ENCODE measurements at places on chromosomes 2 and 18.

DNA sequence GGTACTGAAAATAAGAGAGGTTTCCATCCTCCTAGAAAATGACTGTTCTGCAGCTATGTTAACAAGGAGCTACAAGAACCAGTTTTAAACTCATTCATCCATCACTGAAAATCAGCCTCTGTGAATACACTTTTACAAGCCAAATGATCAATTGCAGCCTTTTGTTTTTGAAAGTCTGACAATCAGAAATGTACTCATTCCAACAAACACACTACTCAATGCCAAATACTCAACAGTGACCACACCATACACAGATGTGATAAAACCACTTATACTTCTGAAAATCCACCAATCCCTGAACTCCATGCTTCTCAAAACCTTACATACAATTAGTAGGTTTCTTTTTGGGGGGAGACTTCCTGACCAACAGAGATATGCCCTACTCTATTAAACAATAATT, 663.9 kb upstream of the CHAC2 start:
- no peak for DNase-seq

GRCh38 chr2:86372641-86373502, 35.4 kb upstream of the REEP1 start:
- peak; percentile 67 for DNase-seq

DNA sequence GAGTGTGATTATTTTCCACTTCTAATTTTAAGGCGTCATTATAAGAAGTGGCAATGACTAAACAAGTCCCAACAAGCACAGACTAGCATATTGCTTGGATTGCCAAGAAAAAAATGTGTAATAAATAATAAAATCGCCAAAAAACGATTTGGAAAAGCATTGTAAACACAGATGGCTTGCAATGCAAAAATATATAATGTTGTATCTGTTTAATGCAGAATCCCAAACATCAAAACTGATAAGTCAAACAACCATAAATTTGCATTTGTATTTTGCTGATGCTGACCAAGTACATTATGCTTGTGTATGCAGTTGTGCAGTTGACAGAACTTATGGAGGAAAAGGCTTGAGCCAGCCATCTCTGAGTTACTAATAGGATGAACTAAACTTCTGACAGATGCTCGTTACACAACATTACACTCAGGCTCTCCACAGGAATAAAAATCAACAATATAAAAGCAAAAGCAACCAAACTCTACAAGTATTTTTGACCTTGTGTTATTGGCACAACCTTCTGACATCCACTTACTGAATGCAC, 68.1 kb downstream of the DNER start:
- DNase-seq, result no peak

DNA sequence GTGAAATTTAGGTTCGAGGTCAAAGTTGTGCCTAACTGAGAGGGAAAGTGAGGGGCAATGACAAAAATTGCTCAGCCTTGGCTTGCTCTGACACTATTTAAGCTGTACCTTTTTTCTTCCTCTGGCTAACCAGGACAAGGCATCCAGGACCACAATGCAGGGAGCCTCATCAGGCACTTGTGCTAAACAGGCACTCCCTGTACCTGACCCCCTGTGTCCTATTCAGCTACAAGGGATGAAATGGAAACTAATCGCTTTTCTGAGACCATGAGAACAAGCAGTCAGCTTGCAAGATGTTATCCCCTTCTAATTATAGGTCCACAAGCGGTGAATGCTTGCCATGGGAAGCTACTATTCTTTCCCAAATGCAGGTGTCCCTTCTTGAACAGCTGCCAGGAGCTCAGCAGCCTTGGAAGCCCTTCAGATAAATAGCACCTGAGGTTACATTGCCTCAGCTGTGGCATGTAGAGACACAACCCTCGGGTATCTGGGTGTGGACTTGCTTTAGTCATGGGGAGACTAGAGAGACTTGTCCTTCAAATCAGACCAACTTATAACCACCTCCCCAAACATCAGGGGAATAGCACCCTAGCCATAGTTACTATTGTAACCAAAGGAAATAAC, 19.1 kb upstream of the ITGA6 start:
- no peak for DNase-seq

- no peak for DNase-seq
Observed at GRCh38 chr2:167756446-167756845, 490.9 kb downstream of the STK39 start.
